ENCODE measurements at places on chromosomes 7 and 10. TPM values are rescaled to one million over a fixed set of nuclear protein-coding genes. Genes with fewer than 3 reads are reported as not detected.

VWA2 gene
- not detected for total RNA-seq

CTBP2 gene
- total RNA-seq, result 136 TPM

AEBP1 gene
- total RNA-seq, result 50.1 TPM

LIPN gene
- not detected for total RNA-seq

ACSM6 gene
- 0.54 TPM for total RNA-seq

RAB19 gene
- 9.7 TPM for total RNA-seq

NKX2-3 gene
- not detected for total RNA-seq

BAMBI gene
- total RNA-seq, result 0.22 TPM

COL13A1 gene
- 0.40 TPM for total RNA-seq

RBM20 gene
- total RNA-seq, result 4.3 TPM

ZDHHC6 gene
- 35.8 TPM for total RNA-seq

HOXA9 gene
- 0.63 TPM for total RNA-seq

TBXAS1 gene
- total RNA-seq, result 10.1 TPM

OPALIN gene
- total RNA-seq, result not detected

PURB gene
- total RNA-seq, result 28.9 TPM

MMP21 gene
- not detected for total RNA-seq

UNCX gene
- not detected for total RNA-seq

PTER gene
- 21.0 TPM for total RNA-seq

LMBR1 gene
- 205 TPM for total RNA-seq

TUBAL3 gene
- total RNA-seq, result not detected

GNB2 gene
- 182 TPM for total RNA-seq

SPDYE8 gene
- total RNA-seq, result not detected

ASAH2B gene
- 3.2 TPM for total RNA-seq

CFTR gene
- not detected for total RNA-seq

SPDYE1 gene
- not detected for total RNA-seq

TMEM213 gene
- not detected for total RNA-seq

PCLO gene
- total RNA-seq, result 11.8 TPM

LIPF gene
- total RNA-seq, result not detected

SRRM3 gene
- total RNA-seq, result 0.50 TPM

TEX36 gene
- not detected for total RNA-seq

ATOH7 gene
- not detected for total RNA-seq

FAM241B gene
- 5.6 TPM for total RNA-seq

SLC13A4 gene
- total RNA-seq, result not detected

IDI2 gene
- not detected for total RNA-seq

PRSS58 gene
- not detected for total RNA-seq

AKR1C1 gene
- total RNA-seq, result 121 TPM

SPDYE16 gene
- total RNA-seq, result 0.29 TPM

FAM25G gene
- total RNA-seq, result not detected

ACTR1A gene
- 111 TPM for total RNA-seq

NEBL gene
- total RNA-seq, result 163 TPM

SEMA3A gene
- total RNA-seq, result 18.0 TPM

PRPS1L1 gene
- total RNA-seq, result not detected

FOXI2 gene
- total RNA-seq, result not detected

SPDYE5 gene
- not detected for total RNA-seq
